Activated T-helper 1 cell treated with anti-CD3 and anti-CD28 coated beads, Interleukin-12 subunit alpha, Interleukin-12 subunit beta, Interleukin-2, Interleukin-4 antibody, amounts not matched to agents 30 ng/mL and 10 ng/mL and 1 ng/mL, durations not matched to agents 14 hours and 24 hours and 36 hours (primary cell): ENCODE measurements at places on chromosomes 5 and 9.
A peak's percentile ranks its signal among the peaks of the same experiment; 100 is the strongest.

GRCh38 chr9:109411069-109411761 lies 86.9 kb downstream of the PTPN3 start:
- no peak for DNase-seq

DNA sequence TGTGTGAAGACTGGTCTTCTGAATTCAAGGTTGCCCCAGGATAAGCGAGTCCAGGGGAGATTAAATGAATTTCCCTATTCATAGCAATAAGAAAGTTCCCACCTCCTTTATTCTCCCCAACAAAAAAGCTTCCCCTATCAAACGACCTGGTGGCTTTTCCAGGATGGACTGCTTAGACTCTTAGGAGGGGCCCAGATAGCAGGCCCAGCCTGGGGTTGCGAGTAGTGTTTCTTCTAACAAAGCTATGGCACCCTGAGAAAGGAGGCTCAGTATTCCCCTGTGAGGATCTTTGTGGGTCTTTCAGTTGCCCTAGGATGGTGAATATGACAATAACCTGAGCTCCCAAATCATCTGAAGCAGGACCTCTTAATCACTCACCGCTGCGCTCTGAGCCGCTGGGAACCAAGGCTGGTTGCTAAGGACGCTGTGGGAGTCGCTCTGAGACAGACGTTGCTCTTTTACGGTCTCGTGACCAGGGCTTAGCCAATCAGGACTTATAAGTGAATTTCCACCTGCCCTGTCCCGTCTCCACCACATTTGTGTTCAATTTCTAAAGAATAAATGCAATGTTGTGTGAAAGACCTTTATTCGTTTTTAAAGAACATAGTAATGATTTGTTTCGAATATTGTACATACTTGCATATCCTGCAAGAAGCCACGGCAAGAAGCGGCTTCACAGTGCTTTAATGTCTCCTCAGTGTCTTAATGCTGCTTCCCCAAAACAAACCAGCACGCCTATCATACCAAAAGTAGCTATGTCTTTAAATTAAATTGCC lies at the start of gene TMEM232:
Gene TMEM232 (minus strand): TSS at position 423 of the 776 bp plus-strand sequence. CDS start 59,319 bp downstream, outside the sequence.
- peak; percentile 61 for DNase-seq

GRCh38 chr5:154794525-154795234 lies 39.5 kb downstream of the LARP1 start:
- no peak for DNase-seq

GRCh38 chr9:9790216-9790872 lies 822.5 kb downstream of the PTPRD start:
- no peak for DNase-seq

GRCh38 chr5:137316346-137316736 lies 182.8 kb downstream of the SPOCK1 start:
- DNase-seq, result no peak

DNA sequence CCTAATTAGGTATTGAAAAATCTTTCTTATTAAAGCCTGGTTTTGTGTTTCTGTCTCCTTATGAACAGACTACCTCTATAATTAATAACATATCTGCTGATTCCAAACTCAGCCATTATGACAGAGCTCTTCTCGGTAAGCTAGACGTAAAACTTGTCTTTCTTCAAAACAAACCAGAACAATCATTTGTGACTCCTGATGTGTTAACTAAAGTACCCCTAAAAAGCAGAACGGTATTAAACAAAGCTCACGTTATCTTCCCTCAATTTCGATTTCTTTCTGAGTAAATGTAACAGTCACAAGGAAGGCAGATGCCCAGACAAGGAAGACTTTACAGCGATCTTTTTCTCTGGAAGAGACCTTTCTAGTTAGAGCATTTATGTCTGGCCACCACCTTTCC lies 1.8 kb downstream of the SEMA5A start:
- DNase-seq, result no peak
